NCI-H1105 (cell line): ENCODE measurements at places on chromosomes 2 and 18.

DNA sequence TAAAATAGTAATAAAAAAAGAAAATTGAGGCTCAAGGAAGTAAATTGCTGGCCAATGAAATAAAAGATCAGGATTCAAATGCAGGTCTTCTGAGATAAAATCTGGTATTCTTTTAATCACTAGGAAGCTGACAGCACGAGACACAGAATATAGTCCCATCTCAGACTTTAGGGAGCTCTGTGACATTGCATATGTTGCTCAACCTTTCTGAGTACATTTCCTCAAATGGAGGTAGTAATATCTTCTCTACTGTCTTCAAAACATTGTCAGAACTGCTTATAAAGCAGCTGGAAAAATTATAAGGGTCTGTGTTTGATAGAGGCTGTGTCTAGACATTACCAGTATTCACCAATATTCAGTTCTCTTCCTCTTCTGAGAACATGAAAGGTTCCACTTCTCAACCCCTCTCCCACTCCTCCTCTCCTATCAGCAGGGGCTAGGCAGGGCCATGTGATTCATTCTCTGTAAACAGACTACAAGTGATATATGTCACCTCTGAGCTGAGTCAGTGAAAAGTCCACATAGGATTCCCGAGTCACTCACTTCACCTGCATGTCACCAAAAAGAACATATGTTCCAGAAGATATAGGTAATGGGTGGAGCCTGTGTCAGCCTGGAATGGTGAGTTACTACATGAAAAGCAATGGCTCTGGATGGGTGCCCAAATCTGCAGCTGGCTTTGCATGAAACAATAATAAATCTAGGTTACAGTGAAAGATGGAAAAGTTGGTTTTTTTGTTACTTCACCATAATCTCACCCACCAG, 7.1 kb downstream of the KCNE4 start:
- DNase-seq: peak; percentile 26

- no peak for DNase-seq
Observed at GRCh38 chr18:47113796-47114540, 36.3 kb downstream of the HDHD2 start.

GRCh38 chr18:28287146-28287545, 110.2 kb upstream of the CDH2 start:
- no peak for DNase-seq

- no peak for DNase-seq
Observed at GRCh38 chr2:153055182-153055581, 336.8 kb downstream of the ARL6IP6 start.

DNA sequence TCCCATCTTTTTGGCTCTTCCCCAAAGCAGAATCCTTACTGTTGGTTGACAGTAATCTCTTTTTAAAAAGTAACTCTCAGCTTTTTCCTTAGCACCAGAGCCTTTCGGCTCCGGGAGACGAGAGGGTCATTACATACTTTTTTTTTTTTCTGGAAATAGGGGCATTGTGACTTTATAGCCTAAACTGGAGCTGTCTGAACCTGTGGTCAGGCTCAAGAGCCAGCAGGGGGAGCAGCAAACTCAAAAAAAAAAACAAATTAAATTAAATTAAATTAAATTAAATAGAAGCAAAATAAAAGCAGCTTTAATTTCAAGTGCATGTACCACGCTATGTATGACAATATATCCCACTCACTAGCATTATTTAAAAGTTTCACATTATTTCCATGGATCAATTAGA, 156.6 kb downstream of the DTNA start:
- DNase-seq: no peak

- DNase-seq: no peak
Observed at GRCh38 chr2:108932736-108933332, 56.2 kb downstream of the EDAR start.
